ENCODE measurements at places on chromosomes 12 and 14.

DNA sequence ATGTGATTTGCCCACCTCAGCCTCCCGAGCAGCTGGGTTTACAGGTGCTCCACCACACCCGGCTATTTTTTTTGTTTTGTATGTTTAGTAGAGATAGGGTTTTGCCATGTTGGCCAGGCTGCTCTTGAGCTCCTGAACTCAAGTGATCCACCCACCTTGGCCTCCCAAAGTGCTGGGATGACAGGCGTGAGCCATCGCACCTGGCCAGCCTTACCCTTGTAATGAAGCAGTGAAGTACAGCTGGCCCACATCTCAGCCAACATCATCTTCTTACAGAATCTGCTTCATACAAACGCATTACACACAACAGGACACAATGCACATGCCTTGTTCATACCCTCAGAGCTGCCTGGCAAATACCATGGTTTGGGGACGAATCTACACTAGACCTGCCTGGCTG, 31.3 kb upstream of the CHFR start:
- H3K36me3 ChIP-seq: peaks cover 3% of the 10 kb centered on the region
- H3K4me3 ChIP-seq: no peak overlapping the region
- H3K4me1 ChIP-seq: no peaks in the 10 kb centered on the region
- DNase-seq: no peak

GRCh38 chr12:120999191-121000120, 16.8 kb downstream of the C12orf43 start:
- no peaks in the 10 kb centered on the region for H3K4me1 ChIP-seq
- H3K4me3 ChIP-seq: no peak overlapping the region
- H3K27ac ChIP-seq: no peak overlapping the region
- H3K27me3 ChIP-seq: no peaks in the 10 kb centered on the region

GRCh38 chr14:90440021-90440451, 43.2 kb downstream of the CALM1 start:
- H3K36me3 ChIP-seq: no peaks in the 10 kb centered on the region
- no peak overlapping the region for H3K4me3 ChIP-seq
- H3K27ac ChIP-seq: peak overlapping the region; percentile 60
- peaks cover 9% of the 10 kb centered on the region for H3K4me1 ChIP-seq
- peak; percentile 34 for DNase-seq

- no peak for DNase-seq
- H3K27ac ChIP-seq: no peak overlapping the region
- H3K4me3 ChIP-seq: no peak overlapping the region
- H3K36me3 ChIP-seq: no peaks in the 10 kb centered on the region
- H3K27me3 ChIP-seq: no peaks in the 10 kb centered on the region
These were observed 144.0 kb upstream of the TMPO start for GRCh38 chr12:98371419-98371818.

DNA sequence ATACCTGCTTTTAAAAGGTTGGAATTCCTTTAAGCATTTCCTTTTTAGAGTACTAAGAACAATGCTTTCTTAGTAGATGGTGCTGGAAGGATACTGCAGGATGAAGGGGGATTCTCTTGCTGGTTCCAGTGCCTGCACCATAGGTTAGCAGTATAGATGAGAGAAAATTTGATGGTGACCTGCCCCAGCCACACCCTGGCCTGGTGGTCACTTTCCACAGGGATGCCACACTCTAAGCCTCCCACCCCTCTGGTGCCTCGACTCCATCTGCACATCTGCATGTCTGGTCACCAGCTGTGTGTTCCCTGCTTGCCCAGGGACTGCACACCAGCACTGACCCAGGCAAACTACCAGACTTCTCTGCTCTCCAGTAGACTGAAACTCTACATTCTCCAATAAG, 19.1 kb downstream of the SLC2A3 start:
- H3K4me3 ChIP-seq: no peak overlapping the region
- no peaks in the 10 kb centered on the region for H3K27me3 ChIP-seq
- no peaks in the 10 kb centered on the region for H3K4me1 ChIP-seq
- peak overlapping the region; percentile 29 for H3K27ac ChIP-seq
- peaks cover 7% of the 10 kb centered on the region for H3K36me3 ChIP-seq
- DNase-seq: no peak

- peaks cover 5% of the 10 kb centered on the region for H3K4me1 ChIP-seq
- DNase-seq: no peak
- H3K4me3 ChIP-seq: no peak overlapping the region
- no peak overlapping the region for H3K27ac ChIP-seq
These were observed 66.4 kb downstream of the OTOGL start for GRCh38 chr12:80165746-80166145.

DNA sequence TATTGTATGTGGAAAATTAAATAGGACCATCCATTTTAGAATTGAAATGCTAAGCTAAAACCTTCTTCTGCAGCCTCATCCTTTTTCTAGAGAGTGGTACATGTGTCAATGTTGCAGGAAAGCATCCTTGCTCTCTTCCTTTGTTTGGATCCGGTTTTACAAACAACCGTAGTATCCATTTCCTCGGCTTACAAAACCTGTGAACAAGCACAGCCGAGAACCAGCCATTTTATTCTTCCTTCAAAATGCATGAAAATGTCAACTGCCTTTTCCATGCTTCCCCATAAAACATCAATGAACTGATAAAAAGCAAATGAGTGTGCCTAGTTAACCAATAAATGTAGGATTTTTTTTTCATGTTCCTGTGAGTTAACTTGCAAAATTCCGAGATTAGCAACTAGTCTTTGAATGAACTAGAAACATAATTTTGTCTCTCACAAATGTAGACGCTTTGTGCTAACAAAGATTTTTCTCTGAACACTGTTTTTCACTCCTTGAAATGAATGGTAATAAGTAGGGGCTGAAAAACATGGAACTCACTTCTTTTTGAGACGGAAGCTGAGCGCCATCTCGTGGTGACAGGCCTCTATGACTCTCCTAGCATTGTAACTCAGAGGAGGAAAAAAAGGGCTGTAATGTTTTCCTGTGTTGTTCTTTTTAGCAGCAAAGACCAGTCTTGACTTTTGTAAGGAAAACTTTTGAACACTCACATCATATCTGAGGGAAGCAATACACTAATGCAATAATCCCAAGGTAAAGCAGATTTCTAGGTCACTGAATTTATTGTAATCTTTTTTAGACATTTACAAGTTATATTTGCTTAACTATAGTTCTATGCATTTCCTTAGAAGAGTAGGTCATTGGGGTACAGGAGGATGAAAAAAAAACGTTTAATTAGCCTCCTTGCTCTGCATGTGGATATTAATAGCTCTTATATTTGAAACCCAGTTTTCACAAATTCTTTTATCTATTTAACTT, 157.4 kb upstream of the FOXG1 start:
- H3K4me3 ChIP-seq: no peak overlapping the region
- no peak overlapping the region for H3K27ac ChIP-seq
- no peaks in the 10 kb centered on the region for H3K4me1 ChIP-seq
- DNase-seq: peak; percentile 75
- H3K27me3 ChIP-seq: no peaks in the 10 kb centered on the region
